Lung (tissue), 17 donors: ENCODE measurements at places on chromosomes 2 and 18. TPM values are rescaled to one million over a fixed set of nuclear protein-coding genes. Genes with fewer than 3 reads are reported as not detected.

RAPGEF4 gene
- total RNA-seq, result 9.5 TPM

ALK gene
- 0.25 TPM for total RNA-seq

FIGN gene
- 6.5 TPM for total RNA-seq

FSIP2 gene
- total RNA-seq, result 0.58 TPM

PLB1 gene
- total RNA-seq, result 5.3 TPM

SIX3 gene
- 0.06 TPM for total RNA-seq

HRH4 gene
- total RNA-seq, result 0.89 TPM

OXER1 gene
- total RNA-seq, result 2.1 TPM

FN1 gene
- total RNA-seq, result 1,129 TPM

ZNF519 gene
- 4.8 TPM for total RNA-seq

PIEZO2 gene
- 233 TPM for total RNA-seq

DNA sequence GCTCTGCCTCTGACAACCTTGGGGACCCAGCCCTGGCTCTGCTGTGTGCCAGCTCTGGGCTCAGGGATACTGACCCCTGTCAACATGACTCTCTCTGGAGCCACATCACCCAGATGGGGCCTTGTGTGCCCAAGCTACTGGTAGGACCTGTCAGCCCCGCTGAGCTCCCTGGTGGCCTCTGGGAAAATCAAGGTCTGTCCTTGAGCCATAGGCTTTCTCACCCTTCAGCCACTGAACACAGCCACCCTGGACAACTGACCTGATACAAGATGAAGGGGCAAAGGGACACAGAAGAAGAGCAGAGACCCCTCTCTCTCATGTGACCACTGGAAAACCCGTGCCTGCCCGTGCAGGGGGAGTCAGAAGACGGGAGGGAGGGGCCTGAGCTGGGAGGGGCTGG, 7.8 kb downstream of the CCDC74A start:
- no peak overlapping the region for H3K4me3 ChIP-seq
- H3K4me1 ChIP-seq, result no peaks in the 10 kb centered on the region
- H3K27ac ChIP-seq, result no peak overlapping the region
- no peaks in the 10 kb centered on the region for H3K36me3 ChIP-seq
- DNase-seq, result no peak

DNA sequence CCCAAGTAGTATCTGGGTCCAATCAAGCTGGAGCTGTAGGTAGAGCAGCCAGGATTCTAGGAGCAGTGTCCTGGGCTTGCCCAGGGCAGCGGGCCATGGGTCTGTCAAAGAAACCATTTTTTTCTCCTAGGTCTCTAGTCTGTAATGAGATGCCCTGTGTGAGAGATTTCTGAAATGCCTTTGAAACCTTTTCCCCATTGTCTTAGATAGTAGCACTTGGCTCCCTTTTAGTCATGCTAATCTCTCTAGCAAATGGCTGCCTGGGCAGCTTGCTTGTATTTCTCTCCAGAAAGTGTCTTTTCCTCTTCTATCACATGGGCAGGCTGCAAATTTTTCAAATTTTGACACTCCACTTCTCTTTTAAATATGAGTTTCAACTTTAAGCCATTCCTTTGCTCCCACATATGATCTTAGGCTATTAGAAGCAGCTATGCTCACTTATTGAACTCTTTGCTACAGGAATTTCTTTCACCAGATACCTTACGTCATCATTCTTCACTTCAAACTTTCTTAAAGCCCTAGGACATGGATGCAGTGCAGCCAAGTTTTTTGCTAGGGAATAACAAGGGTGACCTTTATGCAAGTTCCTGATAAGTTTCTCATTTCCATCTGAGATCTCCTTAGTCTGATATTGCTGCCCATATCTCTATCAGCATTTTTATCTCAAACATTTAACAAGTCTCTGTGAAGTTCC, 890.2 kb upstream of the VRK2 start:
- H3K27ac ChIP-seq, result no peak overlapping the region
- no peaks in the 10 kb centered on the region for H3K36me3 ChIP-seq
- no peak for DNase-seq
- H3K4me3 ChIP-seq, result no peak overlapping the region

DNA sequence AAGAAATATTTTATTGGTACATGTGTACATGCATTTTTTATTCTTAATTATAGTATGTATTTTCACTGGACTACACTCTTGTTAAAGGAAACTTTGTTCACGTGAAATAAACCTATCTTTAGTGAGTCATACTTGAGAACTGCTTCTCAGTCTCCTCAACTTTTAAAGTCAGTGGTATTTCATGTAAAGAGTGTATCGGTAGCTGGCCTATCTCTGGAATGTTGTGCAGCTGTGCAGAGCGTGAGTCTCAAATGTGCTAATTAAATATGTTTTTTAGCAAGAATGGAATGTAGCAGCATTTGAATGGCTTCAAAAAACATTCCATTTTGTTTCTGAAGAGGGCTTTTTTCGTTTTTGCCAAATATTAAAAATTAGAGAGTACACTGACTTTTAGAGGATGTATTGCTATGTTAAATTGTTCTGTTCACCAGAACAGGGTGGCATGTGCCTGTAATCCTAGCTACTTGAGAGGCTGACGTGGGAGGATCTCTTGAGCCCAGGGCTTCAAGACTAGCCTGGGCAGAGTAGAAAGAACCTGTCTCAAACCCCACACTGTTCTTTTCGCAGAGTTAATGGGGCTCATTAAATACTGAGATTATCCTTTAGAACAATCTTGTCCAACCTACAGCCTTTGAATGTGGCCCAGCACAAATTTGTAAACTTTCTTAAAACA, 14.3 kb downstream of the SPTBN1 start:
- no peaks in the 10 kb centered on the region for H3K27me3 ChIP-seq
- no peak overlapping the region for H3K4me3 ChIP-seq
- no peak for DNase-seq
- H3K27ac ChIP-seq, result peak overlapping the region; percentile 84
- H3K4me1 ChIP-seq, result peaks cover 38% of the 10 kb centered on the region

DNA sequence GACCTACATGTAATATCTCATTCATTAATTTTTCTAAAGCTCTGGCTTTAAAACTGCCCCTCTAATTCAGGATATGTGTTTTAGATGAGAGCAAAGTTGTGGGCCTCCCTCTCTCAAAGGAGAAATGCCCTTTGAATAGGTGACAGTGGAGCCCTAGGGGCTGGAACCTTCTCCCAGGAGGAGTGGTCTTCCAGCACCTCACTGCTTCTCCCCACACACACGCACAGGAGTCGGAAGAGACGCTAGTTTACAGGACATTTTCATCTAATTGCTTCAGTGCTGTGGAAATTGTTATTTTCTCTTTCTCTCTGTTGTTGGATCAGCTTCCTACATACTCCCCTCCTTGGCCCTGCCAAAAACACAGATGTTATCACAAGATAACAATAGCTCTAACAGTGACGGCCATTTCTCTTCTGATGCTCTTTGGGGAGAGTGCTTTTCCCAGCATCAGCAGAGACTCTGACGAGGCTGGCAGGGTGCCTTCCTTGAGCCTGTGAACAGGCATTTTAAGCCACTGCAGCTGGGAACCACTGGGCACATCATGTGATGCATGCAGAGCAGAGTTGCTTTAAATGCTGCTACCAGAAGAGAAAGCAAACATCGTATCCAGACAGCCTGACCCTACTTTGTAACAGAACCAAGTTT, 209.4 kb upstream of the SP5 start:
- H3K4me1 ChIP-seq, result no peaks in the 10 kb centered on the region
- peak overlapping the region; percentile 51 for H3K27ac ChIP-seq
- peak; percentile 76 for DNase-seq

- peak; percentile 61 for DNase-seq
- H3K4me1 ChIP-seq, result peaks cover 5% of the 10 kb centered on the region
- H3K4me3 ChIP-seq, result no peak overlapping the region
- no peaks in the 10 kb centered on the region for H3K27me3 ChIP-seq
- peak overlapping the region; percentile 83 for H3K27ac ChIP-seq
Observed at GRCh38 chr2:240898108-240898730, 2.3 kb upstream of the MAB21L4 start.

DNA sequence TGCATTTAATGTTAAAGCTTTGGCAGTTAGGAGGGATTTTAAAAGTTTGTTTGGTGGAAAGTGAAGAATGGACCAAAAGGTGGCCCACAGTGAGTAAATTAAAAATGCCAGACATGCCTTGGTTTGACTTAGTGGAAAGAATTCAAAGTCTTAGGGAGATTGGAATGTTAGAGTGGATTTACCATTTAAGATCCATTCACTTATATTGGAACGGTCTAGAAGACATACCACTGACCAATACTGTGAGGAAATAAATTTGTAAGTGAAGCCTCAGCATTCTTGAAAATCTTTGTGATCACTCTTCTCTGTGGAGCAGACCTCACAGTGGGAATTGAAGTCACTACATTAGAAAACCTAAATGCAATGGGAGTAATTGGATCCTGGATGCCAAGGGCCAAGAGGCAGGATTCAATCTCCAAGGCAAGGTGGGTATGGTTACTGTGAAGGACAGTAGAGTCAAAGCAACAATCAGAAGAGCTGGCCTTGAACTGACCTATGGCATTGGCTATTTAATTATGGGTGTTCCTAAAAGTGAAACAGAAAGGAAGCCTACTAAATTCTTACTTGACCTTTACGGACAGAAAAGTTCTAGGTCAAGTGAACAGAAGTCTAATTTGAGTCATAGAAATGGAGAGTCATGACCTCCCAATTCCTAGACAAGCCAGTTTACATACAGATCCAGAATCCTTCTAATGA, 40.2 kb upstream of the VRK2 start:
- no peaks in the 10 kb centered on the region for H3K27me3 ChIP-seq
- no peaks in the 10 kb centered on the region for H3K36me3 ChIP-seq
- no peak overlapping the region for H3K27ac ChIP-seq
- DNase-seq, result no peak
- H3K4me1 ChIP-seq, result no peaks in the 10 kb centered on the region

DNA sequence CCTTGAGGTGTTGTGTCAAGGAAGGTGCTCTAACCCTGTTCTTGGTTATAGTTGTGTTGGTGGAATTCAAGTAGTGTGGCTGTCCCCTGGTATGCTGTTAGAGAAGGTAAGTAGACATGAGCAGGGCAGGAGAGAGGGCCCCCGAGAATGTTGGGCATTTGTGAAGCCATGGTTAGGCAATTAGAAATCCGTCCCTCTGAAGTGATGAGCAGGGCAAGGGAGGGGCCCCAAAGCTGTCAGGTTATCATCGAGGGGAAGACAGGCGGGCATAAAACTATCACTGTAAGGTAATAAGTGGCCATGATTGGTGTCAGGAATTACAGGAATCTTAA, 5.2 kb downstream of the XRCC5 start:
- peaks cover 28% of the 10 kb centered on the region for H3K36me3 ChIP-seq
- H3K27ac ChIP-seq, result no peak overlapping the region
- H3K27me3 ChIP-seq, result no peaks in the 10 kb centered on the region
- peak; percentile 17 for DNase-seq
- H3K4me3 ChIP-seq, result no peak overlapping the region

DNA sequence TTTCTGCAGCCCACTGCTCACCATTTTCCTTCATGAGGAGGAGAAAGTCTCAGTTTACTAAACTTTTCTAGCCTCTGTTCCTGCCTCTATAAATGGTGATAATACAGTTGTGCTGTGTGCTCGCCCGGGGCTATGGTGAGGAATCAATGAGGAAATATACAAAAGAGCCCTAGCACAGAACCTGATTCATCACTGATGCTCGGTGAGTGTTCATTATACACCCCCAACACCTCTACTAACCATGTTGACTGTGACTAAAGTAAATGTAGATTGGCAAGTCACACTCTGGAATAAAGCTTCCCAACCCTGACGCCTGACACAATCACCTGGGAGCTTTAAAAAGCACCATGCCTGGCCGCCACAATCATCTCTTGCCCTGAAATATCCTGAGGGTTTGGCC, 118.8 kb upstream of the CYP1B1 start:
- no peaks in the 10 kb centered on the region for H3K4me1 ChIP-seq
- H3K4me3 ChIP-seq, result no peak overlapping the region
- no peaks in the 10 kb centered on the region for H3K27me3 ChIP-seq
- no peaks in the 10 kb centered on the region for H3K36me3 ChIP-seq

DNA sequence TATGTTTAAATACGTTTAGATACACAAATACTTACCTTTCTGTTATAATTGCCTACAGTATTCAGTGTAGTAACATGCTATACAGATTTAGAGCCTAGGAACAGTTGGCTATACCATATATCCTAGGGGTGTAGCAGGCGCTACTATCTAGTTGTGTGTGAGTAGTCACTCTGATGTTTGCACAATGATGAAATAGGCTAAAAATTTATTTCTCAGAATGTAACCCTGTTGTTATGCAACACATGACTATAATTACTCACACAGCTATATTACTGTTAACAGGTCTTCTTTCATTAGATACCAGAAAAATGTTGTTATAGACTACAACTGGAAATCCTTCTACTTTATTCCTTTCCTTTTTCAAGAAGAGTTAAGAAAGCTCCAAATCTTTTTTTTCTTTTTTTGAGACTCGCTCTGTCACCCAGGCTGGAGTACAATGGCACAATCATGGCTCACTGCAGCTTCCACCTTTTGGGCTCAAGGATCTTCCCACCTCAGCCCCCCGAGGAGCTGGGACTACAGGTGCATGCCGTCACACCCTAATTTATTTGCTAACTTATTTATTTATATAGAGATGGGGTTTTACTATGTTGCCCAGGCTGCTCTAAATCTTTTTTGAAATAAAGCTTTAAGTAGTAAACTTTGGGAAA, 48.5 kb downstream of the C2orf74 start:
- peaks cover 35% of the 10 kb centered on the region for H3K36me3 ChIP-seq
- H3K4me1 ChIP-seq, result no peaks in the 10 kb centered on the region
- no peaks in the 10 kb centered on the region for H3K27me3 ChIP-seq
- no peak overlapping the region for H3K4me3 ChIP-seq
- DNase-seq, result no peak

GRCh38 chr2:178824181-178824580, 17.0 kb upstream of the TTN start:
- no peak overlapping the region for H3K4me3 ChIP-seq
- no peaks in the 10 kb centered on the region for H3K27me3 ChIP-seq
- DNase-seq, result no peak

DNA sequence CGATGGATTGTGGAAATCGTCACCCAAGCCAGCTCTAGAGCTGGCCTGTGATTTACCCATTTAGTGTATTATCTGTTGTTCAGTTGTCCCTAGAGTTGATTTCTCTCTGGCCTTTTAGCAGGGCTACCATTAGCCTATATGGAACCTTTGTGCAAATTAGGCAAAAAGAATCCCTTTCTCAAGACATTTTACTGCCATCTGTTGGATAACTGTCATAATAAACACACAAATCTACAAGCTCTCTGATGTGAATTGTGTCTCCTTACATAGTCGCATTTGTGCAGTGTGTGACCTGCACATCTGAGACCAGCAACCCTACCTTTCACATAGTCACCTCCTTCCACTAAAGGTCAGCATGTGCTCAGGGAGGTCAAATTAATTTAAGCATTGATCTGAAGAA, 34.0 kb downstream of the LOXHD1 start:
- H3K27me3 ChIP-seq, result no peaks in the 10 kb centered on the region
- H3K36me3 ChIP-seq, result no peaks in the 10 kb centered on the region
- no peak overlapping the region for H3K4me3 ChIP-seq
- no peak for DNase-seq

DNA sequence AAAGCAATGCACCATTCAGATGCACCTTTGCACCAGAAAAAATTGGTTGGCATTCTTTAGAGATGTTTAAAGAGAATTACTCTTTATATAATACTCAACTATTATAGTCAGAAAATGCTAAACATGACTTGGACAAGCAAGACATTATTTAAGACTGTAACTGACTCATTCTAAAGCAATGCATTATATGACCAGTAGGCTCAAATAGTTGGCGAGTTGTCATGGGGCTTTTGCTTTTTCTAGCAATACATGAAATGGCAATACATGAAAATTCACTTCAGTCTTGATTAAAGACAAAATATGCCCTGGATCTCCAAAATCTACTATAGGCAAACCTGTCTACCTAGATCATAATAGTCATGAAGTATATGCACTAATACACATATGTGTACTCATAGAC, 216.9 kb upstream of the VWC2L start:
- H3K27ac ChIP-seq, result no peak overlapping the region
- H3K4me1 ChIP-seq, result no peaks in the 10 kb centered on the region
- no peaks in the 10 kb centered on the region for H3K36me3 ChIP-seq
- no peak overlapping the region for H3K4me3 ChIP-seq
